ENCODE measurements at places on chromosomes 7 and 10.

DNA sequence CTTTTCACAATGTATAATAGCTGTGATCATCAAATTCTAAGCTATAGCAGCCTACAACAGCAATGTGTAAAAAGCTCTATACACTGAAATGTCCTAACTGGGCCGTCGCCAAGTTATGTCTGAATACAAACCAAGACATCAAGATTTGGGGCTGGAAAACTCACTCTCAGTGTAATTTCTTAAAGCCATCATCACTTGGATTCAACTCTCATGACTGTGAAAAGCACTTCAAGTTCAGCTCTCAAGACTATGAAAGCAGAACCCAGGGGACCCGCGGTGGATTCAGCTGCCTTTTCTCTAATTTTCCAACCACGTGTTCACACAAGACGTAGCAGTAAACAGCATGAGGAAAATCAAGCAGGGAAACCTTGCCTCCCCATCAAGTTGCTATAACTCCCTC is 15.8 kb upstream of the ZNRF2 start:
- no peak for DNase-seq

DNA sequence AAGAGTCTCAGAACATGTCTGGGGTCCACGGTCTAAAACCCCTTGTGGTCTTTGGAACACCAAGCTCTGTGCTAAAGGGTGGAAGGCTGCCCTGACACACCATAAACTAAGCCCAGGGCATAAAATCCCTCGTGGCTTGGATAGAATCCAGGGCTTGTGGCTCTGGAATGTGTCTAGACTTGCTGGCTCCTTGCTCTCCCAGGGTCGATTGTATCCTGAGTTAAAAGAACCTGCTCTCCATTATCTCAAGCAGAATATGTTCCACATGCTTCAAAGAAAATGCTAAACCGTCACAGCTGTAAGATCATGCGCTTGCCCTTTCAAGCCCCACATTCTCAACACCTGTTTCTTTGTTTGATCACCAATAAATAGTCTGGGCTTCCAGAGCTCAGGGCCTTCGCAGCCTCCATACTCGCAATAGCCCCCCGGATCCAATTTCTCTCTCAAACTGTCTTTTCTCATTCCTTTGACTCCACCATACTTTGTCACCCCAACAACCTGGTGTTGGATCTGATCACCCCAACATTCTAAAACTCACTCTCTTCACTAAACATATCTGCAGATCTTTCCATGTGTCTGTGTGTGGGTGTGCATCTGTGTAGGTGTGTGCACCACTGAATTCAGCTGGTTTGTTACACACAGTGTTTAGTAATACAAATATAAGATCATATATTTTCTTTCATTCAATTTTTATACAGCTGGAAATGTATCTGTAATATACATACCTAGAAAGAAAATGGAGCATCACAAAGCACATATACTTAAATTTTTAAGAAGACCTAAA is 238.5 kb downstream of the ZMYND11 start:
- DNase-seq, result no peak

DNA sequence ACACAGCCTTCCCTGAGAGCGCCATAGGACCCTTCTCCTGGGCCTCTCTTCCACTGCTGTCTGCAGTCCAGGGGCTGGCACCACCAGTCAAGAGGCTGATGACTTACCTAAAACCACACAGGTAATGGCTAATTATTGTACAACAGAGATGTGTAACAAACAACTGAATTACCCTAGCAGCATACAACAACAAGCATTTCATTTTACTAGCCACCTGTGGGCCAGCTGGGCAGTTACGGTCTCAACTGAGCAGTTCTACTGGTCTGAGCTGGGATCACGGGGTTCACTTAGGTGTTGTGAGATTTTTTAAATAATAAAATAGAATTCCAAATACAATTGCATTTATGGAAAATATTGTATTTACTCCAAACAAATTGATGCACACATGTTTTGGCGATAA is 431.9 kb downstream of the TNS3 start:
- no peak for DNase-seq

DNA sequence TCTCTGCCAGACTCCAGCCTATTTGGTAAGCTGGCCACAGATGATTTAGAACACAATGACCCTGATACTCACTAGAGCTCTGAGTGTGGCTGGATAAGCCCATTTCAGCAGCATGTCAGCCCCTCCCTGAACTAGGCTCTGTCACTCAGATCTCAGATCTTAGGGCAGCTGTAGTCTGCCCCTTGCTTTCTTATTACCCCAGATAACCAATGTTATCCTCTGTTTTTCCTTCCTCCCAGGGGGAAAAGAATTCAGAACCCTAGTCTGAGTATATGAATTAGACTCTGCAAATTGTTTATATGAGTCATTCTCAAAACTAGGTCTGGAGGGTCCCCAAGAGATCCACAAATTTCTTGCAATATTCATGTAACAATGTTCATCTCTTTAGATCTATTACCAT is 286.2 kb downstream of the KCNMA1 start:
- no peak for DNase-seq

Data from stimulated activated CD8-positive, alpha-beta memory T cell treated with anti-CD3 and anti-CD28 coated beads, Interleukin-7, amount 100 ng/mL, for 48 hours (primary cell).